ENCODE measurements at places on chromosomes 4 and X.

DNA sequence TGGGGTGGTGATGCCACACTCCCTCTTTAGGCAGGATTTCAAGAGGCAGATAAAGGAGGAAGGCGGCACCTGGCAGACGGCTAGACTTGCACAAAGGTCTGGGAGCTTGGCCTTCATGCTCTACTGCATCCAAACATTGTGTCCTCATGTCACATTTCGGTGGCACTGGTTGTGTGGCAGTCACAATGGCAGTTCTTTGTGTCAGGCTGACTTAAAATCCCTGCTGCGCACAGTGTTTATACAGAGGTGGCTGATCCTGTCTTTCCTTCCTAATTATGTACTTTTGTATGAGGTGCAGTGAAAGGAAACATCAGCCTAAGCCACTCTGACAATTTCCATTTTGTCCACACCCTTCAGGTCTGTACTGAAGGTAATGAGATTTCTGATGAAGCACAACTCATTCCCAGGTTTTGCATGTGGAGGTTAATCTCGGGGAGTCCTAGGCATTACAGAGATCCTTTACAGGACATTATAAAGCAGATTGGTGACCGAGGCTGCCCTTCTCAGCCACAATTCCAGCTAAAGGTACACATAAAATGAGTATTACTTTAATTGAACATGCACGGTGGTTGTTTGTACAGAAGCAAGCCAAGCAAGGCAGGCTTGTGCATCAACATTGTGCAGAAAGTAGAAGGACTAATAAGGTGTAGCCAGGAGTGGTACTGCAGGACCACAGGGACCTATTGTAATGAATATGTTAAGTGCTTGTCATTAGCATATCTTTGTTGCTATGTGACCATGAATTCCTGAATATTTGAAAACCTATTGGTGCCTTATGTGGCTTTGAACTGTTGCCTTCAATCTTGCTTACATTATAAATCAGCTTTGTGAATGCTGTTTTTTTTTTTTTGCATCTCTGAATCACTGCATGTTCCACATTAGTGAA, 147.6 kb downstream of the STK32B start:
- DNase-seq = no peak

- no peak for DNase-seq
Observed at GRCh38 chrX:146409528-146409927, 400.0 kb upstream of the CXorf51B start.

- DNase-seq = peak; percentile 76
Observed at GRCh38 chrX:49184294-49185281, 1.6 kb downstream of the PRICKLE3 start.

GRCh38 chr4:152957437-152958171, 21.5 kb downstream of the FHDC1 start:
- no peak for DNase-seq

DNA sequence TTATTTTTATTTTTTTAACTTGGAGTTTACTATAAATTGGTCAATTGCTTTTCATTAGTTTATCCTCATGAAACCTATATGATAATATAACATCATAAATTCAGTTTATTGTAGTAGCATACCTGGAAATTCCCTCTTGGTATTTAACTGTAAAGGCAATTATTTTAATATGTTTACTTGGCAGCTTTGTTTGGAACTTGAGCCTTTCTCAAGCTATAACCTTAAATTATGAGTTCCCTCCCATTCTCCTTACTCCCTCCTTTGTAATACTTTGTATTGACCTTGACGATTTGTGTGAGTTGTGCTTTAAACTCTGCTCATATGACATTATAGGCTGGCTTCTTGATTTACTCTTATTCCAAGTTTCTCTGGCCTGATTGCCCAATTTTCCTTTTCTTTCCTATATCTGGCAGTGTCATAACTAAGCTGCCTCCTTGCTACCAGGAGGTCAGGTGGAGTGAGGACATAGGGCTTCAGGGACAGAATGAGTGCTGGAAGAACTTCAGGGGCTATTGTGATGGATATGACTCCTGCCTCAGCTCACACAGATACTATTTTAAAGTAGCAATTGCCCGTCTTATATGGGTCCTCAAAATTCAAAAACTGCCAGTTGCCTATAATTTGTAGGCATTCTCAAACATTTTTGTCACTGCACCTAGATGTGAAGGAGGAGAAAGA, 77.7 kb downstream of the RAP1GDS1 start:
- no peak for DNase-seq

GRCh38 chrX:54754854-54755253, 43.2 kb downstream of the ITIH6 start:
- DNase-seq = no peak

DNA sequence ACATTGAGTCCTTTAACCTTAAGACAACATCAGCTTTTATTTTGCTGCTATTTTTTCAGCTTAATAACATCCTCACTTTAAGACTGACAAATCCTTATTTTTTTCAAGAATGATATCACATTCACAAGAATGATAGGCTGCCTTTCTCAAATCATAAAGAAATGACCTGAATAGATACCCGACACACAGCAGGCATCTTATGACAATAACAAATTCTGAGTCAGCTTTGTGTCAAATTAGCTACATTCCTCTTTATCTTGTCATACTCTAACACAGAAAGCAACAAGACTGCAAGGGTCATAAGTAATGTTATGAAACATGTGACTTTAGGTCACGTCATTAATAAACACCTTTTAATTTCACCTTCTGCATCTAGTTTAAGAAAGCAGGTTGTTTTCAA, 2387.6 kb downstream of the PCDH7 start:
- no peak for DNase-seq

DNA sequence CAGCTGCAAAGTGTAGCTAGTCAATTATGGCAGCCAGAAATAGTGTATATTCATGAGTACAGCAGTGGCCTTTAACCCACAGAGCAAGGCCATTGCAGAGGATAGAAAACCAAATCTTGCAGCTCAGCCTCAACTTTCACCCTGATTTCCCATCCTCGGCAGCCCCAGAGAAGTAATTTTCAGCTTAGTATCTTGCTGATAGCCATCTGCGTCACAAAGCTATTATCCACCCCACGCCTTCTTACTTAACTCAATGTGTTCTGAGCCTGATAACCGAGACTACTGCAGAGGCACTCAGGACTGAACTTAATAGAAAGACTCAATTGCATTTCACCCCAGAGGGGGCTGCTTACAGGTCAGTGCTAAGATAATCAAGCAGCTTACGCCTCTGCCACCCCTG, 174.5 kb upstream of the MAOA start:
- no peak for DNase-seq

GRCh38 chrX:45454290-45454689, 253.6 kb upstream of the DIPK2B start:
- DNase-seq = no peak

DNA sequence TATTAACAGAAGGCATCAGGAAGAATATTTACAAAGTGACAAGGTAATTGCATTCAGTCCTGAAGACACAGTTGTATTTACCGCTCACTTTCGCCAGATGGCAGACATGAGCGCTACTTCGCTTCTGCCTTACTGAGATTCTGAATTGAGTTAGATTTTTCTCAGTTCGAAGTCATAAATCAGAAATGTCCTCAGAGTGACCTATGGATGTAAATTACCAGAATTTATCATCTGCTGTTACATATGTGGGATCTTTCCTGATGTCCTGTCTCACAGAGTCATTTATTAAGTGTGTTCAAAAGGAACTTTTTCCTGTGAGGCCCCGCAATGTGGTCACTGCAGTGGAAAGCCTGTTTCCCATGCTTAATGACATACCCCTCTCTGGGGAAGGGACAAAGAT, 97.3 kb upstream of the DCLK2 start:
- peak; percentile 58 for DNase-seq

DNA sequence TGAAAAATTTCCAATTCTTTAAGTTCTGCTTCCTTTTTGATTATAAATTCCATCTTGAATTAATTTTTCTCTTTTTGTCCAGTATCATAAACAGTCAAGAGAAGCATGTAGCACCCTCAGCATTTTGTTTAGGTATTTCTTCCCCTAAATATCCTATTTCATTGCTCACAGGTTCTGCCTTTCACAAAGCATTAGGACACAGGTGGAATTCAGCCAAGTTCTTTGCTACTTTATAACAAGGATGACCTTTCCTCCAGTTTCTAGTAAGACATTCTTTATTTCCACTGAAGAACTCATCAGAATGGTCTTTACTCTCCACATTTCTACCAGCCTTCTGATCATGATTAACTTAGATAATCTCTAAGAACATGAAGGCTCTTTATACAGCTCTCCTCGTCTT, 7.4 kb downstream of the SLC9B1 start:
- DNase-seq = no peak

- no peak for DNase-seq
Observed at GRCh38 chr4:120053911-120054310, 12.7 kb downstream of the MAD2L1 start.

GRCh38 chrX:109190542-109190941, 291.3 kb downstream of the GUCY2F start:
- DNase-seq = no peak

GRCh38 chrX:12920990-12921389, 14.6 kb downstream of the TLR8 start:
- DNase-seq = no peak

- no peak for DNase-seq
Observed at GRCh38 chrX:68490644-68491043, 8.2 kb upstream of the YIPF6 start.

GRCh38 chrX:68511255-68511654, 12.4 kb downstream of the YIPF6 start:
- DNase-seq = peak; percentile 26

DNA sequence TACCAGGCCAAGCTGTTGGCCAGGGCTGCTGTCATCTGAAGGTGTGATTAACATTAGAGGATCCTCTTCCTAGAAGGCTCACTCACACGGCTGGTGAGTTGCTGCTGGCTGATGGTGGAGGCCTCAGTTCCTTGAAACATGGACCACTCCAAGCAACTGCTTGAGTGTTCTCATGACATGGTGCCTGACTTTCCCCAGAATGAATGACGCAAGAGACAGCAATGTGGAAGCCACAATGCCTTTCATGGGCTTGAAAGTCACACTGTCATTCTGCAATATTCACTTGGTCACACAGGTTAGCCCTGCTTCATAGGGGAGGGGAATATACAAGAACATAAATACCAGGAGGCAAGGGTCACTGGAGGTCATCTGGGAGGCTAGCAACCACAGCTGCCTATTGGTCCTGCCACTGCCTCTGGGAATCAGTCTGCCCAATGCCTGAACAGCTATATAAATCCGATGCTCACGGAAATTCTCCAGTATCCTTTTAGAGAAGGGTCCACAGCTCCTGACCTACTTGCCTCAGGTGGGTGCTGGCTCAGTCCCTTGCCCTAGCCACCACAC, 97.1 kb upstream of the MAML3 start:
- no peak for DNase-seq

DNA sequence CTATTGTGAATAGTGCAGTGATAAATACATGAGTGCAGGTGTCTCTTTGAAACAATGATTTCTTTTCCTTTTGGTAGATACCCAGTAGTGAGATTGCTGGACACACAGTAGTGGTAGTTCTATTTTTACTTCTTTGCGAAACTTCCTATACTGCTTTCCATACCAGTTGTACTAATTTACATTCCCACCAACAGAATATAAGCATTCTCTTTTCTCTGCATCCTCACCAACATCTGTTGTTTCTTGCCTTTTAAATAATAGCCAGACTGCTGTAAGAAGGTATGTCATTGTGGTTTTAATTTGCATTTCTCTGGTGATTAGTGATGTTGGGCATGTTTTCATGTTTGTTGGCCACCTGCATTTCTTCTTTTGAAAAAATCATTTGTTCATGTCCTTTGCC, 105.9 kb downstream of the COL4A6 start:
- no peak for DNase-seq

- DNase-seq = no peak
Observed at GRCh38 chr4:89119836-89120235, 8.5 kb downstream of the TIGD2 start.

DNA sequence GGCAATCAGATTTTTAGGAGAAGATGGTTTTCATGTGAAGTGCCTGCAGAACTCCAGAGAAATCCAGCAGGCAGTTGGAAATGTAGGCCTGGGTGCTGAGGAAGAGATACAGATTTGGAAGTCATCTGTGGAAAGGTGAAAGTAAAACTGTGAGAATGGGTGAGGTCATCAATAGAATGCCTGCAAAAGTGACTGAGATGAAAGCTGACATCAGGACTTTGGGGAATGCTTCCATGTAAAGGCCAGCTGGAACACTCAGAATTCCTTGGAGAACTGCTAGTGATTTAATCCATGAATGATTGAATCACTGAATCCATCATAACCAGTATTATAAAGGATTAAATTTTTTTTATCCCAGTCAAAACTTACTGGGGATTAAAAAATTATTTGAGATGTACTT, 124.5 kb upstream of the GIMD1 start:
- no peak for DNase-seq

Measured in femur (tissue), 1 donor.